CD4-positive, alpha-beta T cell (primary cell): ENCODE measurements at places on chromosomes 11 and 22.

DNA sequence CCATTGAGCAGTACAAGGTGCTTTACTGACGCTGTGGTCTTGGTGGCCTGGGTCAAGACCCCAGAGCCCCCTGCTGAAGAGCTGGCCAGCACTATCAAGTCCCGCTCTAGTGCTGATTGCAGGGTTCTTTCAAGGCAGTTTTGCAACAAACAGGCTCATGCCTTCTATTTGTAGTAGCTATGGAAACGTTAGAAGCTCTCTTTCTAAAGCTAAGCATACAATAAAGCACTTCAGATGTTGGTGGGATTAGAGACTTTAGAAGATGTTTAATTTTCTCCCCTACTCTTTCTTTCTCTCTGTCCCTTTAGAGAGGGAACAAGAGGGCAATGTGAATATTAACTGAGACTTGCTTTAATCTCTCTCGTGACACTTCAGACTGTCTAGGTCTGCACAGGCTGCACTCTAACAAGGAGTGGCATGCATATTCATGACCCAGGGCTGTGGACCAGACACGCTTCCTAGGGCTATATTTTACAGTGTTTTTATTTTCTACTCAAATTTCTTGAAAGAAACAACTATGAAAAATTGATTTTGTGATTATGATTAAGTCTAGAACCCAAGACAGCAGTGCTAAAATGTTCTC is 138.6 kb downstream of the WNT7B start:
- no peak for DNase-seq

GRCh38 chr11:1467270-1467669 is 19.3 kb downstream of the MOB2 start:
- DNase-seq: no peak

DNA sequence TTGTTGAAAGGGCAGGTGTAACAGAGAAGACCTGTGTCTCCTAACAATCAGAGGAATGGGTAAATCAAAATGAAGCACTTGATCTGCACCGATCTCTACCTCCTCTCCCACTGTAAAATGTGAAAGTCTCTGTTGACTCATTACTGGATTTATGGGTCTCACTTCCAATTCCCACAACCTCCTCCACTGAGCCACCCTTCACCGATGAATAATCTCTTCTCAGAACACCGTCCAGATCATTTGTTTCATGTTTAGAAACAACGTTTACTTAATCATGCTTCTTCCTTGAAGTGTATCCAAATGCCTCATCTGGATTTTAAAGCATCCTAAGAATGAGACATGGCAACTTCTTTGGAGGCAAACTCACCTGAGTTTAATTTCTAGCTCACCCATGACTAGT is 643.6 kb downstream of the ETS1 start:
- no peak for DNase-seq

GRCh38 chr11:19979519-19979845 is 180.8 kb downstream of the DBX1 start:
- DNase-seq: no peak

GRCh38 chr11:33912405-33913361 is 20.8 kb upstream of the LMO2 start:
- no peak for DNase-seq

DNA sequence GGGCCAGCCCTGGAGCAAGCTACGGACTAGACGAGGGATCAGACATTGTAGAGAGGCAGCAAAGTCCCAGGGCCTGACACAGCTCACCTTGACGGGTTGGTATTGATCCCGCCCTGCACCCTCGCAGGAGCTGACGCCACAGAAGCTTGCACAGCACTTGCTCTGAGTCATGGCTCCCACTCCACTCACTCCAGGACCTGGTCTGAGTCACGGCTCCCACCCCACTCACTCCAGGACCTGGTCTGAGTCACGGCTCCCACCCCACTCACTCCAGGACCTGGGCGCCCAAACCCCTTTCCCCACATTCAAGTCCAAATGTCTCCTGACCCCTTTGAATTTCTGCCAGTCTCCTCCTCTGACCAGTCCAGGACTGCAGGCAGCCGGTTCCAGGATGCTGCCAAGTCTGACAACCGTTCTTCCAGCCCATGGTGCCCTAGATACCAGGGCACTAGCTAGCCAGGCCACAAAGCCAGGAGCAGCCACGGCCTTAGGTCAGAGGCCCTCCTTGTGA is 6.0 kb upstream of the PNPLA5 start:
- DNase-seq: no peak
